ENCODE measurements at places on chromosomes 12 and 14.

DNA sequence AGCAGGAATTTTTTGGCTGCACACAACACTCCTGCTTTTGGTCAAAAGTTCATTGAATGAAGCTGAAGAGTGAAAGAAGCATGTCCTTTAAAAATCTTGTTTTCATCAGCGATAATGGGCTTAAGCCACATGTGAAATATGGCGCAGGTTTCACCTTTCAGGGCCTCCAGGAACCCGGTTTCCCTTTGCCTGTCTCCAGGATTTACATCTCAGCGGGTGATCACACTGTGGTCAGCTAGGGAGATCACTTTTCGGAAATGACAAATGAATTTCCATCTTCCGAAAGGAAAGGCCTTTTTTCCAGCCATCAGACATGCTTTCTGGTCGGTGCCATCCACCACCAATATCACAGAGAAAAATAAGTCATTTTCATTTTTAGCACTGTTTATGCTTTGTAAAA, 727.1 kb upstream of the TBX3 start:
- no peak for DNase-seq

- DNase-seq, result no peak
Observed at GRCh38 chr14:67697006-67697405, 1.4 kb upstream of the RDH11 start.

DNA sequence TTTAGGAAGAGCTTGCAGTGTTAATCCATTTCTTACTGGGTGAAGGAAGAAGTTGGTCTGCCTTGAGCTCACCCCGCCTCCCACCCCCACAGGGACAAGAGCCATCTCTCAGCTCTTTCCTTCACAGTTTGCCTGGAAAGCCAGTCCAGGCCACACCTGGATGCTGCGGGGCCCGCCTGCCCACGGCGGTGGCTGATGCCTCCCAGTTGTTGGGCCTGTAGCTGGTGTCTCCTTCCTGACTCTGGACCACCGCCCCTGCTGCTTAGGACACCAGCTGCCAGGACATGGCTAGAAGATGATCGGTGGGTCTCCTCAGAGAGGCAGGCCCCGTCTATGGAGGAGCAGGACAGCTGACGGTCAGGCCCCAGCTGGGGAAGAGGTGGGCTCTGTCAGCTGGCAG, 92.9 kb downstream of the TESC start:
- DNase-seq, result no peak

- no peak for DNase-seq
Observed at GRCh38 chr12:10719482-10719881, 3.6 kb downstream of the YBX3 start.

DNA sequence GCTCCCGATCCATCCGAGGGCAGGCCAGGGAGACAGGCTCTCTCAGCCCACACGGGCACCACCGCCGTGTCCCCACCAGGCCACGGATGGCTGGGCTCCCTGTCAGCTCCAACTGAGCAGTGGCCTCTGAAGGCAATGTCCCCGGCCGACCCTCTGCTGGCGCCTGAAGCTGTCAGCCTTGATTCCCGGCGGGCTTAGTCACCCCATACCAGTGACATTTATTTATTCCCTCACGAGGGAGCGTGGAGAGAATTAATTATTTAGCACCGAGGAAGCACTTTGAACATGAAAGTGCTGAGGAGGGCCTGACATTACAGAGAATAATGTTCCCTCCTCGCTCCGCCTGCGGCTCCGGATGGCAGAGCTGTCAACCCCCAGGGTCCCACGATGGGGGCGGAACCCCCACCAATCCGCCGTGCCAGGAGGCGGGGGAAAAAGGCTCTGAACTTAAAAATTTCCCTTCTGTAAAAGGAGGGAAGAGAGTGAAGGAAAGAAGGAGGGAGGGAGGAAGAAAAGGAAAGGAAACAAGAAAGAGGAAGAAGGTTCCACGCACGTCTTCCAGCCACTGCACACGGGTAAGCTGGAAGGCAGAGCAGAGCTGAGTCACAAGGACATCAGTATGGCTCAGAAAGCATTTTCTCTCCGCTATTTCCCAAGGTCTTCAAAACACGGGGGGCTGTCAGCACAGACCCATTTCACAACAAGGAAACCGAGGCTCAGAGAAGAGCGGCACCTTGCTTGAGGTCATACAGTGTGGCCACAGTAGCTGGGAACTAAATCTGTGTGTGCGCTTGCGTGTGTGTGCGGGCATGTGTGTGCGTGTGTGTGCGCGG, 108.7 kb upstream of the NCOR2 start:
- DNase-seq, result no peak

GRCh38 chr12:97601934-97602720, 139.5 kb downstream of the RMST start:
- no peak for DNase-seq

- DNase-seq, result no peak
Observed at GRCh38 chr14:55267820-55268219, 3.4 kb upstream of the FBXO34 start.

DNA sequence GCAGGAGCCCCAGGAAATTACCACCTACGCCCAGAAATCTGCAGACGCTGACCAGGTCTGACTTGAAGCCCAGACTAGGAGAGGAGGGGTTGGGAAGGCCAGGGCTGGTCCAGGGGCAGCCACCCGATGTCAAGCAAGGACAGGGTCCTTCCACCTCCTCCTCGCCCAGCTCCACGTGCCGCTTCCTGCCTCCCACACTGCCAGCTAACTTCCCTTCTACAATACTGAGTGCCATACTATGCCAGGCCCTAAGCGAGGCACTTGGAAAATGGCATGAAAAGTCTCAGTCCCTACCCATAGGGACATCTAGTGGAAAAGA, 71.7 kb downstream of the SETD3 start:
- no peak for DNase-seq

DNA sequence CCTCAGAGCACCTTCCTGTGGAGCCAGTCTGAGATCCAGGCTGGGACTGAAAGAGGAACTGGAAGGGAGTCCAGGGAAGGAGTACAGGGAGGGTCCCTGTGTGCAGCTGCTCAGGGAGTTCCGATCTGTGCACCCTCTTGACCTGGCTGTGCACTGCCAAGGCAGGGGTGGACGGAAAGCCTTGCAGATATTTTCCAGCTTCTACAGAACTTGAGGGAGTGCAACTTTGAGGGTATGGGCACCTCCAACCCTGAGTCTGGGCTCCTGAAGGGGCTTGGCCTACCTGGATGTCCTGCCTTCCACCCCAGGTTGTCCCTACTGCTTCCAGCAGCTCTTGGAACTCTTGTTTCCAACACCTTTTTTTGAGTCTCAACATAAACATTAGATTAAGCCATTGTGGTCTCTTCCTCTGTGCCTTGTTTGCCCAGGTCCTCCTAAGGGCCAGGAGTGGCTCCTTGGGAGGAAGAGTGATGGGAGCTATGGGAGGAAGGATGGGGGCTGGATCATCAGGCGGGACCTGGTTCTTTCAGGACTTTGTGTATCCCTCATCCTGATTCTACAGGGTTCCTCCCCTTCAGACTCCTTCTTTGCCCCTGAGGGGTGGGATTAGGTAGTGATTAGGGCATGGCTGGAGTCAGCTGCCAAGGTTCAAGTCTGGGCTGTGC, 3.5 kb downstream of the KRT7 start:
- DNase-seq, result no peak

- DNase-seq, result no peak
Observed at GRCh38 chr14:67140556-67140955, 48.7 kb upstream of the GARIN2 start.

DNA sequence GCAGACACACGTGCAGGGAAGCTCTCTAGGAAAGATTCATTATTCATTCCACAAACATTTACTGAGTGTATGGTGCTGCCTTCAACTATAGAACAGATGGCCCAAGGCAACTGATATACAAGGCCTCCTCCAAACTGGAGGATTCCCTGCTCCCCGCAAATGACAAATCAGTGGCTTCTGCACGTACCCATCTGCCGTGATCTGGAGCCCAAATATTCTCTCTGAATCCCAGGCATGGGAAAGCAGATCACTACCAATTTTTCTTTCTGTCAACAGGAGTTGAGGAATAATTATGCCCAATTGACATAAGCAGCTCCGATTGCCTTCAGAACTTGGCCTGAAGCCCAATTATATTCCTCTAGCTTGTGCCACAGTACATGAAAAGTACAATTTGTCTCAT, 174.2 kb upstream of the CCDC196 start:
- DNase-seq, result no peak

- no peak for DNase-seq
Observed at GRCh38 chr12:39803151-39803550, 183.5 kb upstream of the ABCD2 start.

- DNase-seq, result no peak
Observed at GRCh38 chr14:63712123-63712522, 15.7 kb downstream of the SGPP1 start.

DNA sequence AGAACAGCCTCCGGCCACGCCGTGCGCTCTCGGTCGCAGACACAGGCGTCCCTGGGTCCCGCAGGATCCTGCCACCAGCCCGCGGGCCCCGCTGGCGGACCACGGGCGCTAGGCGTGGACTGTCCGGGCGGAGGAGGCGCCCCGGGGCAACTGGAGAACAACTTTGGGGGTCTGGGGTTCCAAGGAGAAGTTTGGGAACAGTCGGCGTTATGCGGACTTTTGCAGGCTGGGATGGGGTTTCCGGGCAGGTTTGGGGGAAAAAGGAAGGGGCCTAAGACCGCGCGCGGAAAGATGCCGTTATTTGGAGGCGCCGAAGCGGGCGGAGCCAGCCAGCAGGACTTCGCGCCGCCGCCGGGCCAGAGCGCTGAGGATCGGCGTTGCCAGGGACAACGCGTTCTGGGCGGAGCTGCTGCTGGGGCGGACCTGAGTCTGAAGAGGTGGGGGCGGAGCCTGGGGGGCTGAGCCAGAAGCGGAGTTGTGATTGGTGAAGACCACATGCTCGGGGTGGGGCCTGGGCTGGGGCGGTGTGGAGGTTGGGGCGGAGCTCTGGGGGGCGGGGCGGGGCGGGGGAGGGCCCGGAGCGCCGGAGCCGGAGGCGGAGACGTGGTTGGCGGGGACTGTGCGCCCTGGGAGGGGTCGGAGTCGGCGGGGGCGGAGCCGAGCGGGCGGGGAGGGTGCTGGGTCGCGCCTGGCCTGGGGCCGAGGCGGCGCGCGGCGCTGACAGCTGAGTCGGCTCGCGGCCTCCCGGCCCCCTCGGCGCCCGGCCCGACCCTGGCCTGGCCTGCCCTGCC, at the start of gene CYP46A1:
Gene CYP46A1 (plus strand): TSS at position 680 of the 791 bp plus-strand sequence. CDS start 120 bp downstream, outside the sequence.
- peak; percentile 99 for DNase-seq

DNA sequence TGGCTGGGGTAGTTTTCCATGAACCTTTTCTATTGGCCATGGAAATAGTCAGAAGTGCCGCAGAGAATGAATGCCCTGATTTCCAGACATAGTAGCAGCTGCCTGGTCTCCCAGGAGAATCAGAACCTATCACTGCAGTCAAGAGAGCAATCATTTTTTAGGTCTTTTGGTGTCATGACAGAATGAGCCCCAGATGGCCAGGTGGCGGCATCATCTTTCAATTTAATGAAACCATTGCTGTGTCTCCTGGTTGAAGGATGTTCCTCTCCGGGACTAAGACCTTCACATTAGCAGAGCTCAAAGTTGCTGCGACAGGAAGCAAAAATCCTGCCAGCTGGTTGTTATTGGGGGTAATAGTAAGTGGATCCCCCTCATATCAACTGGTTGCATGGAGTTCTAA, 18.8 kb downstream of the TNFAIP2 start:
- DNase-seq, result no peak

GRCh38 chr12:50806176-50806575, 36.5 kb upstream of the TMPRSS12 start:
- no peak for DNase-seq

- no peak for DNase-seq
Observed at GRCh38 chr12:95717316-95717928, 73.1 kb downstream of the NTN4 start.

DNA sequence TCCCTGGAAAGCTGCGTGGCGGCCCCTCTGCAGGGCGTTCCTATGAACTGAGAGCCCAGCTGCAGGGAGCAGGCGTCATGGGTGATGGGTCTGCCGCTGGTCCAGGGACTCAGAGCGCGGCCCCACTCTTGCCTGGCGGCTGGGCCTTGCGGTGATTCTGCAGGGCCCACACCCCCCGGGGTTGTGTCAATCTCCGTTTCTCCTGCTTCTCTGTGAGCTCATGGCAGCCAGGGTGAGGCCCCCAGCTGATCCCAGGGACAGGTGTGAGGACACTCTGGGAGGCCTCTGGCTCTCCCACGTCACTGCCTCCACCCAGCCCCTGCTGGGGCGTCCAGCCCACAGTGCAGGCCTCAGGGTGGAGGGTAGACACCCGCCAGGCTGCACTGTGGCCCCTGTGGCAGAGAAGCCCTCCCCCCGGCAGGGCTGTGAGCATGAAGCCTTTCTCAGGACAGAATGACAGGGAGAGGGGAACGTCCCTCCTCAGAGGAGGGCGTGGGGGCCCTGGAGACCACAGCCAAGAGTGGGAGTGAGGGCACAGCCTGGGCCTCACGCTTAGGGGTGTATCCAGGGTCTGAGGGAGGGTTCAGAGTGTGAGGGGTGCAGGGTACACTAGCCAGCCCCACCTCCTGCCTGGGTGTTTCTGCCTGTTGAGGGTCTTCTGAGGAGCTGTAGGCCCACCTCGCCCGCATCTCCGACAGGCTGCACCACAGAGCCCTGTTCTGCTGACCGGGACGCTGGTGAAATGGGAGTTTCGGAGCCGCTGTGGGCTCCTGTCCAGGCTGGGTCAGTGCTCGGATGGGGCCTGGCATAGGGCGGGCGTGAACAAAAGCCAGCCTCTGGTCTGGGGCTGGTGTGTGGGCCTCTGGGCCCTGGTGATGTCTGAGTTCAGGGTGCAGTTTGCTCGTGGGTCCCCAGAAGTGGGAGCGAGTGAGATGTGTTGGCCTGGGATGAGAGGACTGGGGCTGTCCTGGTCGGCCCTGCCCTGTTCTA, 26.7 kb upstream of the CRIP2 start:
- no peak for DNase-seq

- DNase-seq, result no peak
Observed at GRCh38 chr12:8917751-8918150, 3.4 kb downstream of the PHC1 start.

DNA sequence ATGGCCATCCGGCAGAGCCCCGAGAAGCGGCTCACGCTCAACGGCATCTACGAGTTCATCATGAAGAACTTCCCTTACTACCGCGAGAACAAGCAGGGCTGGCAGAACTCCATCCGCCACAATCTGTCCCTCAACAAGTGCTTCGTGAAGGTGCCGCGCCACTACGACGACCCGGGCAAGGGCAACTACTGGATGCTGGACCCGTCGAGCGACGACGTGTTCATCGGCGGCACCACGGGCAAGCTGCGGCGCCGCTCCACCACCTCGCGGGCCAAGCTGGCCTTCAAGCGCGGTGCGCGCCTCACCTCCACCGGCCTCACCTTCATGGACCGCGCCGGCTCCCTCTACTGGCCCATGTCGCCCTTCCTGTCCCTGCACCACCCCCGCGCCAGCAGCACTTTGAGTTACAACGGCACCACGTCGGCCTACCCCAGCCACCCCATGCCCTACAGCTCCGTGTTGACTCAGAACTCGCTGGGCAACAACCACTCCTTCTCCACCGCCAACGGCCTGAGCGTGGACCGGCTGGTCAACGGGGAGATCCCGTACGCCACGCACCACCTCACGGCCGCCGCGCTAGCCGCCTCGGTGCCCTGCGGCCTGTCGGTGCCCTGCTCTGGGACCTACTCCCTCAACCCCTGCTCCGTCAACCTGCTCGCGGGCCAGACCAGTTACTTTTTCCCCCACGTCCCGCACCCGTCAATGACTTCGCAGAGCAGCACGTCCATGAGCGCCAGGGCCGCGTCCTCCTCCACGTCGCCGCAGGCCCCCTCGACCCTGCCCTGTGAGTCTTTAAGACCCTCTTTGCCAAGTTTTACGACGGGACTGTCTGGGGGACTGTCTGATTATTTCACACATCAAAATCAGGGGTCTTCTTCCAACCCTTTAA, 1.5 kb downstream of the FOXG1 start:
- DNase-seq, result no peak

Data from stimulated activated CD4-positive, alpha-beta T cell treated with anti-CD3 and anti-CD28 coated beads, Interleukin-2, amount 100 ng/mL, for 4 hours (primary cell).